Stimulated activated CD4-positive, alpha-beta T cell treated with anti-CD3 and anti-CD28 coated beads, Interleukin-12 subunit alpha, Interleukin-12 subunit beta, amount 100 ng/mL, for 4 hours (primary cell): ENCODE measurements at places on chromosomes 13 and 19.

DNA sequence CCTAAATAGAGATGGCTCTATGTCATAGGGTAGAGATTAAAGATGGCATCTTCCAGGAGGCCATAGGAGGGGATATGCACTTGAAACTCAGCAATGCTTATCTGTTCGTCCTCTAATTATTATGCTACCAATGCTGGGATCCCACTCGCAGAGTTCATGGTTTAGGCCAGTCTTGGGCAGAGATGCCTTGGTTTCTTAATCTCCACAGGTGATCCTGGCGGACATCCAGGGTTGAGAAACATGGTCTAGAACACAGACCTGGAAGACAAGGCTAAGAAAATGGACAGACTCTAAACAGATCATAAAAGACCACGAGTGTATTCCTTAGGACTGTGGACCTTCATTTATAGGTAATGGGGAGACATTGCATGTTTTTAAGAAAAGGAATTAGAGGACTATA, 70.0 kb upstream of the IRS2 start:
- no peak for DNase-seq

- no peak for DNase-seq
Observed at GRCh38 chr19:45467115-45467455, 711 bp upstream of the FOSB start.

GRCh38 chr13:66875264-66875663, 354.9 kb downstream of the PCDH9 start:
- no peak for DNase-seq

DNA sequence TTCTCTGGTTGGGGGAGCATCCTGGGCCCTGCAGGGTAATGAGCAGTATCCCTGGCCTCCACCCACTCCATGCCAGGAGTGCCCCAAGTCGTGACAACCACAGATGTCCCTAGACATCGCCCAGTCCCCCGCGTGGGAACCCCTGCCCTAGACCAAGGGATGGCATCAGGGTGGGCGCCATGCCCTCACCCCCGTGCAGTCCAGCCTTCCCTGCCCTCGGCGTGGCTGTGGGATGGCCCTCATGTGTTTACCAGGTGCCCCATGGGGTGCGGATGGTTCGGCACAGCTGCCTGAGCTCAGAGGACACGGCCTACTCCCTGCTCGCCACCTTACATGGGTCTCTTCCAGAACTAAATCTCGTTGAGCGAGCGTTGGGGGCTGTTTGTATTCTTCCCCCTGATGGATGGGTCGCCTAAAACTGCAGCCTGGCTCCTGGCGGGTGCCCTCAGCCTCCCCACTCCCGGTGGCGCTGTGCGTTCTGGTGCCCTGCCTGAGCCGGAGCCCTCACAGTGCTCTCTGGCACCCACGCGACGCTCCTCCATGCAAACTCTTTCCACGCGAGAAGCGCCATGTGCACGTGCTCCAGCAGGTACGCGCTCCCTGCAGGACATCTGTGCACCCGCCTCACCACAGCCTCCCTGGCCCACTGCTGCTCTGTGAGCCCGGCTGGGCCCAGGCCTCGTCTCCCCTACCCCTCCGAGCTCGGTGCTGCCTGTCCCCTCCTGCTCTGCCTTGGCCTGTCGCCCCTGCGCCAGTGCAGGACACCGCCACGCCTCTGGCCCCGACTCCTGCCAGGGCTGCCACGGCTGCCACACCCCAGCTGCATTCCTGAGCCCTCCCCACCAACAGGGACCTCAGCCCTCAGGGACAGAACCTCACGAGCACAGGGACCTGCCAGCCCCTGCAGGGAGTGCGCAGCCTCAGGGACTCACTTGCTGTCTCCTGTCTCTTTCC, 145.0 kb downstream of the KDM4B start:
- no peak for DNase-seq

- no peak for DNase-seq
Observed at GRCh38 chr13:41231786-41232185, 31.6 kb downstream of the MTRF1 start.

- DNase-seq, result no peak
Observed at GRCh38 chr13:89115307-89115706, 1444.1 kb downstream of the SLITRK5 start.
